ENCODE measurements at places on chromosomes 16 and 17.

DNA sequence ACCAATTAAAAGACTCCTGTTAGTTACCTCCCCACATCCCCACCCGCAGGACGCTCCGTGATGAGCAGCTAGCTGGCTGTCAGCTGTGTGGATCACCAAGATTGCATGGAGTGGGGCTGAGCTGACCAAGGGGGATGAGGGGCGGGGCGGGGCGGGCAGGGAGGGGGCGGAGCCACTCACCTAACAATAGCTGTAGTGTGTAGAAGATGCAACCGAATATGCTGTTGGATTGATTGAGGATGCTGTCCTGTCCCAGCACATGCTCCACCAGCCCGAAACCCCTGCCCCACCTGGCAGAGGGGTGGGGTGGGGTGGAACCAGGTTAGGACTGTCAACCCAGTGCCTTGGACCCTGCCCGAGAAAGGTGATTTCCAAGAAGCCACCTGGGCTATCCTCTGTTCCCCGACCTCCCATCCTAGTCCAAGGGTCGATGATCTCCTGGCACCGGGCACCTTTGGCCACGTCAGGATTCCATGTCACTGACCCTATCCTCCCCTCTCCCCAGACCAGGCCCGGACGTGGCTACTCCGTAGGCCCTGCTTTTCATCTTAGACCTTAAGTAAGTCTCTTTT is 1.4 kb downstream of the VKORC1 start:
- no peak for DNase-seq
- H3K4me1 ChIP-seq: peaks cover 27% of the 10 kb centered on the region
- H3K36me3 ChIP-seq: peaks cover 6% of the 10 kb centered on the region
- H3K4me3 ChIP-seq: peak overlapping the region; percentile 98
- H3K27ac ChIP-seq: no peak overlapping the region
- H3K27me3 ChIP-seq: no peaks in the 10 kb centered on the region

DNA sequence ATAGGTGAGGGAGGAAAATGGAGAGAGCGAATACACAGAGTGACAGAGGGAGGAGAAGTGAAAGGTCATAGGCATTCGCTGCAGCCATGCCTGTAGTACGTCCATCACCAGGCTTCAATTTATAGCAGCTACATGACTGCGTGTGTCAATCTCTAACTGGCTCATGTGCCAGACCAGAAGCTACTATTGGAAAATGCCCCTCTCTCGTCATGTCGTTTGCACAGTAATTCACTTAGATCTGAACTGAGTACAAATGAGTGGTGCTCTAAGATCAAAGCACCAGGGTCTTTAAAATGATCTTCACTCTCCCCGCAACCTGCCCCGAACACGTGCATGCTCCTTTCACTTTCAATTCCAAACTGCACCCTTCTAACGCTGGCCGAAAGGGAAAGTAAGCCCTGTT is 51.3 kb downstream of the ADCY9 start:
- peaks cover 4% of the 10 kb centered on the region for H3K36me3 ChIP-seq
- no peak for DNase-seq
- H3K4me3 ChIP-seq: peak overlapping the region; percentile 74
- H3K4me1 ChIP-seq: peaks cover 25% of the 10 kb centered on the region
- no peaks in the 10 kb centered on the region for H3K27me3 ChIP-seq

DNA sequence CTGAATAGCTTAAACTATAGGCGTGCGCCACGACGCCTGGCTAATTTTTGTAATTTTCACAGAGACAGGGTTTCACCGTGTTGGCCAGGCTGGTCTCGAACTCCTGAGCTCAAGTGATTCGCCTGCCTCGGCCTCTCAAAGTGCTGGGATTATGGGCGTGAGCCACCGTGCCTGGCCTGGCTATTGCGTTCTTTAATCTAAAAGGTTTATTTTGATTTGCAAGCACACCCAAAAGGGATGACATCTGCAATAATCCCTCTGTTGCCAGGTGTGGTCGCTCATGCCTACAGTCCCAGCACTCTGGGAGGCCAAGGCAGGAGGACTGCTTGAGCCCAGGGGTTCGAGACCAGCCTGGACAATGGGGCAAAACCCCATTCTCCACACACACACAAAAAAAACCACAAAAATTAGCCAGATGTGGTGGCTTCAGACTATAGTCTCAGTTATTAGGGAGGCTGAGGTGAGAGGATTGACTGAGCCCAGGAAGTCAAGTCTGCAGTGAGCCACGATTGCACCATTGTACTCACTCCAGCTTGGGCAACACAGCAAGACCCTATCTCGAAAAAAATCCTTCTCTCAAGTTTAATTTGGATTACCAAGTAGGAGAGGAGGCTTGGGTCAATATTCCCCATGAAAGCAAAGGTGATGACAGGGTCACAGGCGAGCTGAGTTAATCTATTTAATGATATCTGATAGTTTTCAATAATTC is 144.1 kb downstream of the PARN start:
- peaks cover 12% of the 10 kb centered on the region for H3K36me3 ChIP-seq
- no peak for DNase-seq
- no peak overlapping the region for H3K27ac ChIP-seq
- peaks cover 18% of the 10 kb centered on the region for H3K4me1 ChIP-seq

GRCh38 chr16:66443269-66443652 is 16.2 kb downstream of the BEAN1 start:
- no peak overlapping the region for H3K27ac ChIP-seq
- no peak for DNase-seq
- no peak overlapping the region for H3K4me3 ChIP-seq
- H3K27me3 ChIP-seq: peaks cover 51% of the 10 kb centered on the region

GRCh38 chr17:60153606-60154390 is 4.0 kb downstream of the CA4 start:
- DNase-seq: no peak
- H3K4me3 ChIP-seq: no peak overlapping the region
- peaks cover 6% of the 10 kb centered on the region for H3K4me1 ChIP-seq
- H3K36me3 ChIP-seq: no peaks in the 10 kb centered on the region
- peaks cover 85% of the 10 kb centered on the region for H3K27me3 ChIP-seq
- H3K27ac ChIP-seq: no peak overlapping the region

DNA sequence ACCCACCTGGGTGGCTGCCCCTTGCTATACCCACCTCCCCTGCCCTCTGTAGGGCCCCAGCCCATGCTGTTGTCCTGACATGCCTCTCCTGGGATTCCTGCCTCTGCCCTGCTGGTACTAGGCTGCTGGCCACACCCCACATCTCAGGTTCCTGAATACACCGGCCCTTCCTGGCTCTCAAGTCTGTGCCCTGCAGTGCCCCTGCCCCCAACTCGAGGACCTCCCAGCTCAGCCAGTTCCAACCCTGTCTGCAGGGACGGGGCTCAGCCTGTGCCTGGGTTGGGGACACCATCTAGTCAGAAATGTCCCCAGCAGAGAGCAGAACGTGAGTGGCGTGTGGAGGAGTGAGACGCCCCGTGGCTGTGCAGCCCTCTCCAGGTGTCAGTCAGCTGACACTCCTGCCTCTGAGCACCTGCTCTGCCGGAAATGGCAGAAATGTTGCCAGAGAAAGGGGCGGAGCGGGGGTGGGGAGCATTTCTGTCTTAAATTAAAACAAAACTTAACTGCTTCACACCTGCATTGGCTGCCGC is 28.7 kb downstream of the ACSF3 start:
- H3K27me3 ChIP-seq: no peaks in the 10 kb centered on the region
- H3K36me3 ChIP-seq: peaks cover 18% of the 10 kb centered on the region
- H3K4me1 ChIP-seq: peaks cover 6% of the 10 kb centered on the region
- H3K27ac ChIP-seq: no peak overlapping the region
- DNase-seq: peak; percentile 41

- peaks cover 44% of the 10 kb centered on the region for H3K4me1 ChIP-seq
- DNase-seq: no peak
- H3K27me3 ChIP-seq: no peaks in the 10 kb centered on the region
- peak overlapping the region; percentile 38 for H3K27ac ChIP-seq
- peak overlapping the region; percentile 36 for H3K4me3 ChIP-seq
- H3K36me3 ChIP-seq: peaks cover 9% of the 10 kb centered on the region
Measured at GRCh38 chr17:3772764-3773163, 28.2 kb downstream of the ITGAE start.

DNA sequence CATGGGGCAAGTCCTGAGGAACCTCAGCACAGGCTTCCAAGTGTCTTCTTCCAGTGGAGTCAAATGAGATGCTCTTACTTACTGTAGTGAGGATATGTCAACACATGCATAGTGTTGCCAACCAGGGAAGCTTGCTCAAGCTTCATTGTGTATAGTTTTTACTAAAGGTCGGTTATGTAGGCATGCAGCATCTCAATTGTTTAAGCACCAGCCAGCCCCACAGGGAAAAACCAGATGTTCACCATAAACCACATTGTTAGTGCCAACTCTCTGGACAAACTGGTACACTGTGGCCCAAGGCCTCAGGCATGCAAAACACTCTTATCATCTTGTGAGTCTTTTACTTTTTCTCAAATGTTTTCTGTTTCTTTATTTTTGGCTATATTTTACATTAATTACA is 152.1 kb downstream of the PHKB start:
- H3K4me1 ChIP-seq: peaks cover 18% of the 10 kb centered on the region
- no peak overlapping the region for H3K27ac ChIP-seq
- H3K27me3 ChIP-seq: no peaks in the 10 kb centered on the region
- DNase-seq: no peak

- H3K27ac ChIP-seq: peak overlapping the region; percentile 16
- no peak overlapping the region for H3K4me3 ChIP-seq
- H3K36me3 ChIP-seq: peaks cover 7% of the 10 kb centered on the region
- no peaks in the 10 kb centered on the region for H3K27me3 ChIP-seq
Measured at GRCh38 chr16:67457611-67458010, 23.3 kb downstream of the ATP6V0D1 start.

- peak overlapping the region; percentile 63 for H3K4me3 ChIP-seq
- H3K27ac ChIP-seq: peak overlapping the region; percentile 35
- peaks cover 3% of the 10 kb centered on the region for H3K36me3 ChIP-seq
- H3K4me1 ChIP-seq: peaks cover 28% of the 10 kb centered on the region
- no peak for DNase-seq
Measured at GRCh38 chr17:79991924-79992648, 43.6 kb downstream of the TBC1D16 start.

DNA sequence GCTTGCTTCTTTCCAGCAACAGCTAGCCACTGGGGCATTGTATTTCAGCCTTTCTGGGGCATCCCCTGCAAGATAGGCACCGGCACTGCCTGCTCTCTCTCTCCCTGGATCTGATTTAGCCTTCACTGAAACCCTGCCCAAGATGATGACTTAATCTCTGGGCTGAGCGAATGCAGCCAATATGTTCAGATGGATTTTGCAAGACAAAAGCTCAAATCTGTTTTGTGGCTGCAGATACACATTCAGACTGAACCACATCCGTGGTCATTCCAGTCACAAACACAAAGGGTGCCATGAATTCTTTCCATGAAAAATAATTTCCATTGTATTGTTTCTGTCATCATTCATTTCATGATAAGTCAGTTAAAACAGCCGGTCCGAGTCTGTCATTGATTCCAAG is 24.2 kb downstream of the SOST start:
- no peaks in the 10 kb centered on the region for H3K4me1 ChIP-seq
- H3K36me3 ChIP-seq: no peaks in the 10 kb centered on the region
- H3K27me3 ChIP-seq: no peaks in the 10 kb centered on the region

DNA sequence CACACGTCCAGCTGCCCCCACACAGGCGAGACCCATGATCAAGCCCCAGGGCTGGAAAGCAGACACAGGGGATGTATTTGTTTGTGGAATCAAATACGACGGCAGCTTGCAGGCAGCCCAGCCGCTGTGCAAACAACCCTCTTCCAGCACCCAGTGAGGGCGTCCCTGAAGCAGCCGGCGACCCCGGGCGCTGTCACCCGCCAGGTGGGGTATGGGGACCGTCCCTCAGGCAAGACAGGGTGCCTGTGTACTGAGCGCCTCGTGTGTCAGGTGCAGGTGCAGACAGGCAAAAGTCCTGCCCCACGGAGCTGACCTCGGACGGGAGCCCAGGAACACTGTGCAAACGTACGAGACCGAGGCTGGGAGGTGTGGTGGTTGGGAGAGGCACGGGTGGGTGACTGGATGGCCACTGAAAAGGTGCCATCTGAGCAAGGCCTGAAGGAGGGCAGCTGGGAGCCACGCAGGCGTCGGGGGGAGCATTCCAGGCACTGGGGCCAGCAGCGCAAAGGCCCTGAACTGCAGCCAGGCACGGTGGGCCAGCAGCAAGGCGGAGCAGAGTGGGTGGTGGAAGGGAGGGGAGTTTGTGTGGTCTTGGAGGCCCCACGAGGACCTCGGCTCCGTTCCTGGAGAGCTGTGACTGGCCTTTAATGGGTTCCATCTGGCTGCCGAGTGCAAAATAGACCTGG is 48.5 kb downstream of the CBFA2T3 start:
- H3K4me1 ChIP-seq: no peaks in the 10 kb centered on the region
- H3K27me3 ChIP-seq: no peaks in the 10 kb centered on the region
- H3K36me3 ChIP-seq: peaks cover 6% of the 10 kb centered on the region
- no peak overlapping the region for H3K4me3 ChIP-seq

DNA sequence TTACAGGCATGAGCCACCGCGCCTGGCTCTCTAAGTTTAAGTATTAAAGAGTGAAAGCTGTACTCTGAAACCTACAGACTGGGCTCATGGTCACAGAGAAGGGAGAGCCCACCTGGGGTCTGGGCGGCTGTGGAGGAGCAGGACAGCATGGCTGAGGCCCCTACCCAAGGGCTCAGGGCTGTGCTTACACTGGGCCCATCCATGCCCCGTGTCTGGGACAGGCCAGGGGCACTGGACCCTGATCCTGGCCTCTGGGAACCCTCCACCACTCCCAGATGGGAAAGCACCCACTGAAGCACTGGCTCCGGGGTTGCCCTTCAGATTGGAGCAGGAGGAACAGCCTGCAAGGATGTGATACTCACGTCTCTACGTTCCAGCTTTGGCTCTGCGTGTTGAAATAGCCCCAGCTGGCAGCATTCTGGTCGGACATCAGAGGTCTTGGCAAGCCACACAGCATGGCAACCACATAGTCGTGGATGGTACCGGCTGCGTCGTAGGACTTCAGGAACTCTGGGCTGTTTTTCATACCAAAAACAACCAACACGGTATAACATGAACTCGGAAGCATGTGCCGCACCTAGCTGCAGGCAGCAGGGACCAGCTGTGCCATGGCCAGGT is 13.0 kb downstream of the SHPK start:
- H3K4me3 ChIP-seq: no peak overlapping the region
- peaks cover 26% of the 10 kb centered on the region for H3K36me3 ChIP-seq
- no peaks in the 10 kb centered on the region for H3K4me1 ChIP-seq

GRCh38 chr17:80632046-80632581 is 87.5 kb downstream of the RPTOR start:
- H3K36me3 ChIP-seq: peaks cover 5% of the 10 kb centered on the region
- no peaks in the 10 kb centered on the region for H3K27me3 ChIP-seq
- peaks cover 26% of the 10 kb centered on the region for H3K4me1 ChIP-seq
- H3K27ac ChIP-seq: peak overlapping the region; percentile 63

GRCh38 chr16:2955779-2956578 is 8.1 kb upstream of the KREMEN2 start:
- no peak for DNase-seq
- H3K4me3 ChIP-seq: no peak overlapping the region
- peaks cover 49% of the 10 kb centered on the region for H3K27me3 ChIP-seq

DNA sequence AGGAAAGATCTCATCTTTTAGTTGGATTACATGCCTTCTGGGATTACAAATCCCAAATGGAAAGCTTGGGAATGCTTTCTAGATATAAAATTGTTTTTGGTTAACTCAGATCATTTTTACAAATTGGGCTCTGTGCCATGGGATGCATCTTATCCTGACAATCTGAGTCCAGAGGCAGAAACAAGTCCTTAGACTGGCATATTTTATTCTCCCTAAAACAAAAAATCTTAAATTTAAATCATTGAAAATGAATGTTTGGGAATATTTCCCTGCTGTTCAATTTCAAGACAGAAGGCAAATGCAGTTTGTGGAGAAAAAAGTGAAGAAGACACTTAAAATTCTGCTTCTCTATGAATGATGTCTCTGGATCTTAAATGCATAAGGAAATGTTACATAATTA is 456.6 kb upstream of the GOT2 start:
- H3K36me3 ChIP-seq: no peaks in the 10 kb centered on the region
- H3K4me1 ChIP-seq: no peaks in the 10 kb centered on the region
- H3K4me3 ChIP-seq: no peak overlapping the region
- no peaks in the 10 kb centered on the region for H3K27me3 ChIP-seq
- no peak overlapping the region for H3K27ac ChIP-seq
- DNase-seq: no peak

GRCh38 chr17:55437159-55437605 is 15.5 kb upstream of the MMD start:
- no peak overlapping the region for H3K4me3 ChIP-seq
- peaks cover 28% of the 10 kb centered on the region for H3K27me3 ChIP-seq
- DNase-seq: no peak
